ENCODE measurements at places on chromosomes 6 and 20. TPM values are rescaled to one million over a fixed set of nuclear protein-coding genes. Genes with fewer than 3 reads are reported as not detected.
A peak's percentile ranks its signal among the peaks of the same experiment; 100 is the strongest.

Gene C20orf141
- not detected for total RNA-seq

Gene TGM3
- total RNA-seq: not detected

Gene BANF2
- not detected for total RNA-seq

Gene CFAP61
- total RNA-seq: not detected

Gene RIN2
- not detected for total RNA-seq

Gene LY6G6C
- total RNA-seq: 0.25 TPM

DNA sequence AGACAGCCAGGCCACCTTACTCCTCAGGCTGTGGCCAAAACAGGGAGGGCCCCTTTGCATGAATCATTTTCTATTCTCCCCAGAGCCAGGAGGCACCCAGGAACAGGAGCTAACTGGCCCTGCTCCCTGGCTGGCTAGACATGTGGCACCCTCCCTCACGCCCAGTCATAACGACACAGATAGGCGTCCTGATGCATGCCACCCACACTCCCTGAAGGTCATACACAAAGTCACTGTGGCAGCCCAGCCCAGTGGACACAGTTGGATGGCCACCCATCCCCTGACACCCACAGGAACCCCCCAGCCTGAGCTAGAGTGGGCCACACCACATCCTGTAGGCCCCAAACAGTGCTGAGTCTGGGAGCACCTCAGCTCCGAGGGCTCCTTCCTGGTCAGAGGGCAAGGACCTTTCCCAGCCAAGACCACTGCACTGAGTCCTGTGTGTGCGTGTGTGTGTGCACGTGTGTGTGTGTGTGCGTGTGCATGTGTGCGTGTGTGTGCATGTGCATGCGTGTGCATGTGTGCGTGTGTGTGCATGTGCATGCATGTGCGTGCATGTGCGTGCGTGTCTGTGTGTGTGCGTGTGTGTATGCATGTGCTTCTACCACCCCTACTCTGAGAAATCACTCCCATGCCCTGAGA lies 21.6 kb downstream of the TFEB start:
- H3K27me3 ChIP-seq: no peaks in the 10 kb centered on the region
- H3K4me1 ChIP-seq: peaks cover 28% of the 10 kb centered on the region
- H3K27ac ChIP-seq: no peak overlapping the region
- no peak overlapping the region for H3K4me3 ChIP-seq

GRCh38 chr6:42315991-42316970 lies 98.6 kb upstream of the MRPS10 start:
- H3K27me3 ChIP-seq: no peaks in the 10 kb centered on the region
- peak overlapping the region; percentile 48 for H3K4me3 ChIP-seq
- H3K27ac ChIP-seq: peak overlapping the region; percentile 78

- H3K27me3 ChIP-seq: no peaks in the 10 kb centered on the region
- H3K4me3 ChIP-seq: no peak overlapping the region
- no peaks in the 10 kb centered on the region for H3K36me3 ChIP-seq
- peaks cover 24% of the 10 kb centered on the region for H3K4me1 ChIP-seq
- no peak overlapping the region for H3K27ac ChIP-seq
Measured at GRCh38 chr20:23139524-23139923, 53.4 kb upstream of the CD93 start.

DNA sequence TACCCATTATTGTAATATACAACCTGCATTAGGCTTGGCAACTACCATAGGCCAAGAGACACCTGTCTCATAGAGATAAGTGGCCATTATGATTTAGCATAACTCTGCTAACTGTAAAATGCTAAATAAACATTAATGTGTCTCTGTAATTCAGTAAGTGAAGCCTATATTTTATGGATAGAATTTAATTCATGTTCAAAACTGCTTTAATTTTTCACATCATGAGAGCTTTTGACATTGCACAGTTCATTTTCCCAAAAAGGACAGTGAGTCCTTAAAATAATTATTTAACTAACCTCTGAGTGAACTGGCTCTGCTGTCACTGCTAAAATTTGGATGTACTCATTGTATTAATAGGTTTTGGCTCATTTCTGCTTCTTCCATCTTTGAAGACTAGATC lies 41.4 kb upstream of the TMX4 start:
- H3K27ac ChIP-seq: no peak overlapping the region
- no peak overlapping the region for H3K4me3 ChIP-seq
- no peaks in the 10 kb centered on the region for H3K4me1 ChIP-seq
- no peak for DNase-seq
- H3K36me3 ChIP-seq: no peaks in the 10 kb centered on the region

- no peak overlapping the region for H3K4me3 ChIP-seq
- H3K27ac ChIP-seq: no peak overlapping the region
- H3K4me1 ChIP-seq: peaks cover 15% of the 10 kb centered on the region
Measured at GRCh38 chr20:58293453-58293852, 16.1 kb upstream of the RAB22A start.

DNA sequence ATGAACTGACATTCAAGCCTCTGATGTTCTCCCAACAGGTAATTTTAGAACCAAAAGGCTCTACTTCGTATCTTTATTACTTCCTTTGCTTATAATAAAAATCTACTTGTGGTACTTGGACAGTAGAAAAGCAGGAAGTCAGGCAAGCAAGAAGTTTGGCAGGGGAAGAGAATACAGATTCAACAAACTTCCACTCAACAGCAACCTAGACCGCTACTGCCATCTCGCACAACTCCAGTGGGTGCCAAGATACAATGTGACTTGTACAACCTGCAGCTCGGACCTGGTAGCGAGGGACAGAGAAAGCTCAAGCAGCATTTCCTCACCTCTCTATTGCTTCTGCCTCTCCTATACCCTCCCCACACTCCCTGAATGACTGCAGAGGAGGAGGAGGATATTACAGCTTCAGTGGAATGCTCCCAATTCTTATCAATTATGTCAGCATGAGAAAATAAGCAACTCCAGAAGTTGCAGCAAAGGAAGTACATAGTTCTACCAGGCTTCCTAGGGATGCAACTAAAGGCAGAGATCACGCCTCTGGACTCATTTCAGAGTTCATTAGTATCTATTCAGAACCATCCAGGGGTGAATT lies 76.5 kb downstream of the MBOAT1 start:
- no peaks in the 10 kb centered on the region for H3K4me1 ChIP-seq
- DNase-seq: no peak
- no peak overlapping the region for H3K4me3 ChIP-seq
- H3K36me3 ChIP-seq: peaks cover 2% of the 10 kb centered on the region
- no peaks in the 10 kb centered on the region for H3K27me3 ChIP-seq
- no peak overlapping the region for H3K27ac ChIP-seq

DNA sequence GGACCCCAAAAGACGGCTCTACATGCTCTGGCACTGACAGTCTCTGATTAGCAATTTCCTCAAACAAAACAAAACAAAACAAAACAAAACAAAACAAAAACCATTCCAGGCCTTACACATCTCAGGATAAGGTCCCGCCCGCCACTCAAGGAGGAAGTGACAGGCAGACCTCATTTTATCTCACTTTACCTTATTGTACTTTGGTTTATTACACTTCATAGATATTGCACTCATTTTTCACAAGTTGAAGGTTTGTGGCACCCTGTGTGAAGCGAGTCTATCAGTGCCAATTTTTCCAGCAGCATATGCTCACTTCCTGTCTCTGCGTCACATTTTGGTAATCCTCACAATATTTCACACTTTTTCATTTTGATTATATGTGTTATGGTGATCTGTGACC lies 15.2 kb downstream of the ZBP1 start:
- no peak overlapping the region for H3K27ac ChIP-seq
- DNase-seq: no peak
- no peaks in the 10 kb centered on the region for H3K27me3 ChIP-seq
- H3K36me3 ChIP-seq: no peaks in the 10 kb centered on the region
- no peak overlapping the region for H3K4me3 ChIP-seq

GRCh38 chr20:37282556-37282955 lies 6.9 kb upstream of the MANBAL start:
- H3K36me3 ChIP-seq: no peaks in the 10 kb centered on the region
- H3K27ac ChIP-seq: no peak overlapping the region
- H3K27me3 ChIP-seq: no peaks in the 10 kb centered on the region
- no peak overlapping the region for H3K4me3 ChIP-seq

- DNase-seq: no peak
- no peak overlapping the region for H3K4me3 ChIP-seq
- H3K36me3 ChIP-seq: no peaks in the 10 kb centered on the region
- no peak overlapping the region for H3K27ac ChIP-seq
Measured at GRCh38 chr6:150694889-150695288, 95.2 kb downstream of the PLEKHG1 start.

- H3K4me3 ChIP-seq: peak overlapping the region; percentile 97
- H3K27ac ChIP-seq: peak overlapping the region; percentile 52
- no peak for DNase-seq
- H3K27me3 ChIP-seq: no peaks in the 10 kb centered on the region
Measured at GRCh38 chr6:90293319-90293953, 3.2 kb downstream of the BACH2 start.

DNA sequence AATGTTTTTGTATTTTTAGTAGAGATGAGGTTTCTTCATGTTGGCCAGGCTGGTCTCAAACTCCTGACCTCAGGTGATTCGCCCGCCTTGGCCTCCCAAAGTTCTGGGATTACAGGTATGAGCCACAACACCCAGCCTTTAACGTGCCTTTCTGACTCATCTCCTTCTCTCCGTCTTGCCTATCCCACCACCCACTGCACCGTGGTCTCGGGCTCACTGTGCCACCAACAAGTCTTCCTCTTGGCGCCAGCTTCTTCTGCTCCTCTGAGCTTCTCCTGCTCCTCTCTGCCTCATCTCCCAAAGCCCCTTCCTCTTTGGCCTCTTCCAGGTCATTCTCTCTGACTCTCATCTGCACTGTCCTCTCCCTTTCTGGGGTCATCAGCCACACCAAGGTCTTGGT lies 41.0 kb downstream of the TMEM242 start:
- no peak overlapping the region for H3K4me3 ChIP-seq
- no peaks in the 10 kb centered on the region for H3K36me3 ChIP-seq
- no peaks in the 10 kb centered on the region for H3K27me3 ChIP-seq
- no peak for DNase-seq
- H3K27ac ChIP-seq: no peak overlapping the region
- peaks cover 7% of the 10 kb centered on the region for H3K4me1 ChIP-seq

GRCh38 chr6:115717472-115717871 lies 343.2 kb downstream of the FRK start:
- no peaks in the 10 kb centered on the region for H3K27me3 ChIP-seq
- no peak overlapping the region for H3K27ac ChIP-seq
- no peak overlapping the region for H3K4me3 ChIP-seq
- H3K4me1 ChIP-seq: no peaks in the 10 kb centered on the region
- no peak for DNase-seq
- no peaks in the 10 kb centered on the region for H3K36me3 ChIP-seq

DNA sequence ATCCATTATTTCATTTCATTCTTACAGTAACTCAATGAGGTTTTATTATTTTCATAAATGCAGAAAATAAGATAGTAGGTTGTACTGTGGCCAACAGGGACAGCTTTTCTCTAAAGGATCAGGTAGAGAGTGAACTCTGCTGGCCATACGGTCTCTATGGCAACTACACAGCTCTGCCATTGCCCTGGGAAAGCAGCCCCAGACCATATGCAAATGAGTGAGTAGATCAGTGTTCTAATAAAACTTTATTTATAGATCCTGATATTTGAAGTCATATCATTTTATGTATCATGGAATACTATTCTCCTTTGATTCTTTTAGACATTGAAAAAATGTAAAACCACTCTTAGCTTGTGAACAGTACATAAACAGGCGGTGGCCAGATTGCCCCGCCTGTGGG lies 192.5 kb upstream of the RREB1 start:
- H3K4me3 ChIP-seq: no peak overlapping the region
- peaks cover 43% of the 10 kb centered on the region for H3K4me1 ChIP-seq
- no peak for DNase-seq
- no peak overlapping the region for H3K27ac ChIP-seq
- H3K36me3 ChIP-seq: no peaks in the 10 kb centered on the region

DNA sequence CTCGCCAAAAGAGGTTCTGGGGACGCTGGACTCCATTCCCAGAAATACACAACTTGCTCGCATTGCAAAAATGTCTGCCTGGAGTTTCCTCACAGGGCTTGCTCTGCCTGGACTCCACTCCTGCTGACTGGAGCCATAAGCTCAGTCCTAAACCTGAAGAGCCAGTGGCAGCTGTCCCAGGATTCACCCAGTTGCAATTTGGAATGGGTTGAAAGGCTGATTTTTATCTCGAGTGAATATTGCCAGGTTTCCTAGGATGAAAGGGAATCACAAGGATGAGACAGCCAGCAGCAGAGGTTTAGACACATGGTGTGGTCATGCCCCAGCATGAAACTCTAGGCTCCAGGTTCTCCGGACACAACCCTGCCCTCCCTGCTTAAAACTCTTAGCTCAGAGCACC lies 223.3 kb downstream of the BMP7 start:
- no peaks in the 10 kb centered on the region for H3K36me3 ChIP-seq
- H3K4me1 ChIP-seq: no peaks in the 10 kb centered on the region
- no peaks in the 10 kb centered on the region for H3K27me3 ChIP-seq
- no peak for DNase-seq
- no peak overlapping the region for H3K4me3 ChIP-seq

GRCh38 chr6:35014786-35015185 lies 125.7 kb downstream of the ANKS1A start:
- no peaks in the 10 kb centered on the region for H3K36me3 ChIP-seq
- no peak overlapping the region for H3K27ac ChIP-seq
- no peak for DNase-seq

GRCh38 chr6:161351858-161352257 lies 78.0 kb upstream of the AGPAT4 start:
- H3K27ac ChIP-seq: no peak overlapping the region
- no peak for DNase-seq
- no peaks in the 10 kb centered on the region for H3K36me3 ChIP-seq
- no peak overlapping the region for H3K4me3 ChIP-seq

GRCh38 chr20:58182521-58183140 lies 45.8 kb downstream of the ANKRD60 start:
- DNase-seq: no peak
- no peaks in the 10 kb centered on the region for H3K4me1 ChIP-seq
- peaks cover 36% of the 10 kb centered on the region for H3K27me3 ChIP-seq
- peaks cover 2% of the 10 kb centered on the region for H3K36me3 ChIP-seq
- no peak overlapping the region for H3K27ac ChIP-seq
- no peak overlapping the region for H3K4me3 ChIP-seq

GRCh38 chr20:21272679-21273078 lies 30.5 kb upstream of the XRN2 start:
- no peaks in the 10 kb centered on the region for H3K4me1 ChIP-seq
- no peak overlapping the region for H3K4me3 ChIP-seq
- H3K36me3 ChIP-seq: peaks cover 2% of the 10 kb centered on the region
- DNase-seq: no peak
- H3K27me3 ChIP-seq: peaks cover 14% of the 10 kb centered on the region
- H3K27ac ChIP-seq: no peak overlapping the region

DNA sequence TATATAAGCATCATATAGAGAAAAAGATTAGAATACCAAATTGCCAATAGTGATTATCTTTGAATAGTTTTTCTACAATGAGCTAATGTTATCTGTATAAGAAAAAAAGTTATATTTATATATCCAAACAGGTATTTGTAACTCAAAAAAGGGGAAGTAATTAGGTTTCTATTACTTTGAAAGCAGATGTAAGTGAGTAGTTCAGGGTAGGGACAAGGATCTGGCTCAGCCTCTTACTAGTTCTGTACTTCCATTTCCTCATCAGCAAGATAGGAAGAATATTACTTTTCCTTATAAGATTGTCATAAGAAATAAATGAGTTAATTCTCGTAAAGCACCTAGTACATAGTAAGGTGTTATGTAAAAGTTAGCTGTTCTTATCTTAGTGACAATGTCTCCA lies 32.2 kb downstream of the AHI1 start:
- no peaks in the 10 kb centered on the region for H3K4me1 ChIP-seq
- no peaks in the 10 kb centered on the region for H3K27me3 ChIP-seq
- no peak overlapping the region for H3K27ac ChIP-seq
- H3K4me3 ChIP-seq: no peak overlapping the region
- DNase-seq: no peak
- H3K36me3 ChIP-seq: peaks cover 8% of the 10 kb centered on the region
